ENCODE measurements at places on chromosomes 6 and 20. TPM values are rescaled to one million over a fixed set of nuclear protein-coding genes. Genes with fewer than 3 reads are reported as not detected.

RBBP8NL gene
- 0.27 TPM for total RNA-seq

F13A1 gene
- total RNA-seq, result 45.1 TPM

COX4I2 gene
- 3.2 TPM for total RNA-seq

ADTRP gene
- 13.3 TPM for total RNA-seq

TENT5A gene
- total RNA-seq, result 57.4 TPM

MEP1A gene
- total RNA-seq, result not detected

SCP2D1 gene
- not detected for total RNA-seq

HTR1B gene
- 4.7 TPM for total RNA-seq

RARS2 gene
- 58.4 TPM for total RNA-seq

POU5F1 gene
- total RNA-seq, result not detected

TCP1 gene
- 163 TPM for total RNA-seq

ADGRF4 gene
- 0.33 TPM for total RNA-seq

EDN1 gene
- total RNA-seq, result 5.4 TPM

Data from camera-type eye (tissue), 1 donor.